Pancreas (tissue), 10 donors: ENCODE measurements at places on chromosomes 13 and 19. TPM values are rescaled to one million over a fixed set of nuclear protein-coding genes. Genes with fewer than 3 reads are reported as not detected.

PLK5 gene
- not detected for total RNA-seq

DNA sequence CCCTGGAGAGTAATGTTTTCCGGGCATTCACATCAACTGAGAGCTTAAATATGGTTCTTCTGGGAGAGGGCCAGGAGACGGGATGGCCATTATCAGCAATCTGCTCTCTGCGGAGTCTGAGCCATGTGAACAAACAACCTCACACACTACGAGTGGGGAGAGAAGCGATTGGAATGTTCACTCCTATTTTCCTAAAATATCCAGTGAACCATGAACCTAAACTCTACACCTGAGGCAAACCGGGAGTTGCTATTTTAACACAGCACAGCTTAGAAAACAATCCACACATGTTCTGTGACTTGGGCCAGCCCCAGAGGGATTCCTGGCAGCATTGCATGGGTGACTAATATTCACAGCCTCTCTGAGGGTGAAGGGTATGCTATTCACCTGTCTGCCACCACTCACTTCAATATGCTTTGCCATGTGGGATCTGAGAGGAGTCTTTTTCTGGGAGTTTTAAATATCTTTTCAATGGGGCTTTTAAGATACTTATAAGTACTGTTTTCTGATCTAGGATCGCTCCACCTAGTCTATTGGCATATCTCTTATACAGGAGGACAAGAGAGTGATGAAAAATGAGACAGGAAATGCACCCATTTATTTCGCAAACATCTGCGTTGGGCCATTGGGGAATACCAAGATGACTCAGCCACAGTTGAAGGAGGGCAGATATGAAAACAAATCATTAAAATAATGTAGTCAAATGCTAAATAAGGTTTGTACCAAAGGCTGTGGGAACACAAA lies 72.6 kb upstream of the SERP2 start:
- DNase-seq = peak; percentile 63

DNA sequence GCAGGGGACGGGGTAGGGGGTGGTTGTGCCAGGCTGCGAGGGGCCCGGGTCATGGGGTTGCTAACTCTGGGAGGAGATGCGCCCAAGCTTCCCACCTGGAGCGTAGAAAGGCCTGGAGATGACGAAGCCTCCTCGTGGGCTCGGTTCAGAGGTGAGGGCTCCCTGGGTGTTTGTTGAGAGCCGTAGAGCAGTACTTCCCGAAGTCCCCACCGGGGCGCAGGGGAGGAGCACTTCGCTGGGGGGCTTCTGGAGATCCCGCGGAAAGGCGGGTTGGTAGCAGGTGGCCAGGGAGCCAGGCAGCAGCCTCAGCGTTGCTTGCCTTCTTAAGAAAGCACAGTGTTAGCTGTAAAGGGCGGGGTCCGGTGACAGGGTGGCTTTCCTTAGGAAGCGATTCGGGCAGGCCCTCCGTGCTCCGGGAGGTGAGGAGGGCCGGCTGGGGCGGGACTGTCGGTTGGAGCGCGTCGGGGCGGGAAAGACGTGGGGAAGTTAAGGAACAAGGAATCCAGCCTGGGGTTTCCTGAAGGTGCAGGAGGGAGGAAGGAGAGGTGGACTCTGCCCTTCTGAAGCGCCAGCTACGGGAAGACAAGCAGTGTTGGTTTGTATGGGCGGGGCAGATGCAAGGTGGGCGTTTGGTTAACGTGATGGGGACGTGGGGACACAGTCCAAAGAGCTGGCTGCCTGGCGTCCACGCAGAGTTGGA lies 3.3 kb downstream of the VSTM2B start:
- DNase-seq = no peak

DNA sequence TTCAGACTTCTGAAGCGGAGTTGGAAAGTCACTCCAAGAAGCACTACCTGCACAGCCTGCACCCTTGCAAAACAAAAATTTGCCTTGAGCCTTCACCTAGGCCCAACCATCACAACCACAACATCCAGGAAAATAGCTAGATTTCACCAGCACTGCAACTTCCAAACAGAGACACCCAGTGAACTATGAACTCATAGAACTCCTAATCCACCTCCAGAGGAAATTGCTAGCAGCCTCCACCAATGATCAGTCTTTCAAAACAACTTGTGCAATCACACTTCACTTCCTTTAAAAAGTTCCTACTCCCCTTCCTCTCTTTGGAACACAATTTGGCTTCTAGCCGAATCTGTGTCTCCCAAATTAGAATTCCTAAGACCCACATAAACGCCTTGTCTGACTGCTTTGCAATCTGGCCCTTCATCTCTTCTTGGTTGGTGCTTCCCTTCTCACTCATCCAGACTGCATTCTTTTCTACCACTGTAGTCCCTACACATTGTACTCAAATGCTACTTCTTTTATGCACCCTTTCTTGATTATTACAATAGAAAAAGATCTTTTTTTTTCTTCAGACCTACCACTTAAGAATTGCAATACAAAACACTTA lies 489.2 kb upstream of the ARGLU1 start:
- DNase-seq = no peak

GRCh38 chr19:711254-711653 lies 2.5 kb downstream of the PALM start:
- no peak for DNase-seq

DNA sequence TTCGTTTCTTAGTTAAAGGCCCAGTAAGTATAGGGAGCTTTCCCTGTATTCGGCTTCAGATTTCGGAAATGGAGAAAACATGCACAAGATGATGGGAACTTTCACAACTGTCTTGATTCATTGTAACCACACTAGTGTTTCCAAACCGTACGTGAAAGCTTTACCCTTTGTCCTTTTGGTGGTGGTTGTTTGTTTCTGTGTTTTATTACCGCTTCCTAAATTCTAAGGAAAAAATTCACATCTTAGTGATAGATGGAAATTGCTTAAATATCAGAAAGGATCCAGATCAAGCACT lies 504 bp upstream of the VWA8 start:
- DNase-seq = no peak

DNA sequence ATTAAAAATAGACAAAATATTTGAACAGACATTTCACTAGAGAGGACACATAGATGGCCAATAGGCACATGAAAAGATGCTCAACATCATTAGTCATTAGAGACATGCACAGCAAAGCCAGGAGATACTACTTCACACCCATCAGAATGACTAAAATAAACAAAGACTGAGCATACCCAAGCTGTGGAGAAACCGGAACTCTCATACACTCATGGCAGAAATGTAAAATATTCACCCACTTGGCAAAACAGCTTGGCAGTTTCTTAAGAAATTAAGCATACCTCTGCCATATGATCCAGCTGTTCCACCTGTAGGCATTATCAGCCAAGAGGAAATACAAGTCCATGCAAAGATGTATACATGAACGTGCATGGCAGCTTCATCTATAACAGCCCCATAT lies 213.4 kb downstream of the TSHZ3 start:
- DNase-seq = no peak

GRCh38 chr19:6632002-6632621 lies 37.8 kb downstream of the TNFSF14 start:
- DNase-seq = peak; percentile 33

DNA sequence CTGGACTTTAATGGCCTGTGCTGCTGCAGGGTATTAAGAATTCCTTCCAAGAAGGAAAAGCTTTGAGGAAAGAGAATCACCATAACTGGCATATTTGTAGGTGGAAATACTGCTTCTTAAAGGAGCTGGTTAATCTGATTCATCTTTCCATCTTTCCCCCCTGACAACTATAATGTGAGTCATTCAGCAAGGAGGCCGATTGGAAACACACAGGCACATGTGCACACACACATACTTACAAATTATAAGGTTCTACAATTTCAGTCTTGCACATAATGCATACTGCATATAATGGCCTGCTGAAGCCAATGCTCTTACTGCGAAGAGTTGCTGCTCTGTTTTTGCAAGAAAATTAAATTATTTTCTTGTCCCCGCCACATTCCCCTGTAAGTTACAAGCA lies 78.8 kb upstream of the TPP2 start:
- DNase-seq = no peak

DNA sequence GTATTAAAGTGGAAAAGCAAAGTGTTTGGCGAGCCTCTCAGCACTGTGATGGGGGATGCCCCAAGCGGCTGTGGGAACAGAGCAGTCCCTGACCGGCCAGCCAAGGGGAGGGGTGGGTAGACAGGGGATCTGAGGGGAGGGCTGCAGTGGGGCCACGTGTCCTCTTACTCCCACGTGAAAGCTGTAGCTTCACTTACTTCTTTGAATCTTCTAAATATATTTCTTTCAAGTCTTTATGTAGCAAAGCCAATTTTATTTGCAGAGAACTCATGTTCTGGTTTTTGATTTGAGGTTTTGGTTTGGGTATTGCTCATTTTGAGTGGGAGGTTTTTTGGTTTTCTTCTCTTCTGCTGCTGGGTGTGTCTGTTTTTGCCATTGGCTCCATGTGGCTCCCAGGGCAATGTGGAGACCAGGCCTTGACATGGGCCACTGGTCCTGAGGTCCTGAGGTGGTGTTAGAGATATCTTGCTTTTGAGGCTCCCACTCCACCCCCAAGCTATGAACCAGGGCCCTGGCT lies 17.7 kb upstream of the OVOL3 start:
- no peak for DNase-seq

DNA sequence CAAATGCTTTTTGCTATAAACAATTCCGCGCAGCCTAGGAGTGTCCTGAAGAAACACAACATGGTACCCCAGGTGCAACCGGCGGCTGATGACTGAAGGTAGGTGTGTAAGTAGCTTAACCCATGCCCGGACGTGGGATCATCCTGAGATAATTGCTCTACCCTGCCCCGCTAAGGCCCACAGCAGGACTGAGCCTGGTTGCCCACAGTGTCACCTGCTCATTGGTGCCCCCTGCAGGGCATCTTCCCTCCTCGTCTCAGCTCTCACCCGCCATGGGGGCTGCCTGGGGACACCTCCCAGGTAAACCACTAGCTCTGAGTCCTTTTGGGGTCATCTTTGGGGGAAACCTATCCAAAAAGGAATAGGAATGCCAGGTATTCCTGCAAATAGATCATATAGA lies 22.3 kb downstream of the TMEM161A start:
- DNase-seq = peak; percentile 29

- DNase-seq = peak; percentile 76
Observed at GRCh38 chr19:41409288-41409687, 11.7 kb downstream of the BCKDHA start.

DNA sequence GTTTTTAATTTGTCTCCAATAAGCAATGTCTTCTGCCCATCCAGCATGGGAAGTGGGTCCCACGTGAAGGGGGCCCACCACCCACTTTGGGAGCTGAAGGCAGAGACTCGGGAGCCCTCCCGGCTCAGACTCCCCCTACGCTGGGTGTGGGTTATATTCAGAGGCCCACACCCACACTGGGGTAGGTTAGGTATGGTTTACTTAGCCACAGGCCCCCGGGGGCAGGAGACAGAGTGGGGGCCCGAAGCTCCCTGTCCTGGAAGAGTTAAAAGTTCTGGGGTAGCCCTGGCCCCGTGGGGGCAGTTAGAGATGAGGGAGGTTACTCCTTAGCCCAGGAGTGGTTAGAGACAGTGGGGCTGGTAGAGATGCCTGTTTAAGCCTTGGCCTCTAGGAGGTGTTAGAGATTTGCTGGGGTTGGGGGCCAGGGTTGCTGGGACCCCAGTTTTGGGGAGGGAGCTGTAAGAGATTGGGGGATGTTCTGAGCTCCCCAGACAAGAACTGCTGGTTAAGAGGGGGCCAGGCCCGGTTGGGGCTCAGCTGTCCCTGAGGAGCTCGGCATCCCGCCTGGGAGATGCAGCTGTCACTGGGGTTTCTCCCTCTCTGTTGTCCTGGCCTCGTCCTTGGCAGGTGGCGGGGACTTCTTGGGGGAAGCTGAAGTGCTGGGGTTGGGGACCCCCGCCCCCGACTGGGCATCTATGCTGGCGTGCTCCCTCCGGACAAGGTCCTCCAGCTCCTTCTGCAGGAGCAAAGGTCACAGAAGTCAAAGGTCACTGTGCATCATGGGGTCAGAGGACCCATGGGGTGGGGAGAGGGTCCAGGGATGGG lies 712 bp upstream of the RINL start:
- no peak for DNase-seq

DNA sequence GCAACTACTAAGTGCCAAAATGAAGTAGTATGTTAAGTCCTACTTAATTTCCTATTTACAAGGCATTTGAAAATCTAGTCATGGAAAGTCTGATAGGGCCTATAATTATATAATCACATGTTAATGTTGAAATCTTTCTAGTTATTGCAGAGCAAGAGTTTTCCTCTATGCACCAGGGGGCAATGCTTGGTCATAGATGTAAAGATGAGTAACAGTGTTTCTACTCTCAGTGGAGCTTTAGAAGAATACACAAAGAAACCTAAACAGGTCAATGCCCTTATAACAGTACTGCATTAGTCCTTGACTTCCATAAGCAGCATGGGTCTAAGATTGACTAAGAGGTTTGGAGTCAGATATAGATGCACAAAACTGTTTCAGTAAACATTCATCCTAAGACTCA lies 218.7 kb downstream of the KCTD12 start:
- DNase-seq = no peak

DNA sequence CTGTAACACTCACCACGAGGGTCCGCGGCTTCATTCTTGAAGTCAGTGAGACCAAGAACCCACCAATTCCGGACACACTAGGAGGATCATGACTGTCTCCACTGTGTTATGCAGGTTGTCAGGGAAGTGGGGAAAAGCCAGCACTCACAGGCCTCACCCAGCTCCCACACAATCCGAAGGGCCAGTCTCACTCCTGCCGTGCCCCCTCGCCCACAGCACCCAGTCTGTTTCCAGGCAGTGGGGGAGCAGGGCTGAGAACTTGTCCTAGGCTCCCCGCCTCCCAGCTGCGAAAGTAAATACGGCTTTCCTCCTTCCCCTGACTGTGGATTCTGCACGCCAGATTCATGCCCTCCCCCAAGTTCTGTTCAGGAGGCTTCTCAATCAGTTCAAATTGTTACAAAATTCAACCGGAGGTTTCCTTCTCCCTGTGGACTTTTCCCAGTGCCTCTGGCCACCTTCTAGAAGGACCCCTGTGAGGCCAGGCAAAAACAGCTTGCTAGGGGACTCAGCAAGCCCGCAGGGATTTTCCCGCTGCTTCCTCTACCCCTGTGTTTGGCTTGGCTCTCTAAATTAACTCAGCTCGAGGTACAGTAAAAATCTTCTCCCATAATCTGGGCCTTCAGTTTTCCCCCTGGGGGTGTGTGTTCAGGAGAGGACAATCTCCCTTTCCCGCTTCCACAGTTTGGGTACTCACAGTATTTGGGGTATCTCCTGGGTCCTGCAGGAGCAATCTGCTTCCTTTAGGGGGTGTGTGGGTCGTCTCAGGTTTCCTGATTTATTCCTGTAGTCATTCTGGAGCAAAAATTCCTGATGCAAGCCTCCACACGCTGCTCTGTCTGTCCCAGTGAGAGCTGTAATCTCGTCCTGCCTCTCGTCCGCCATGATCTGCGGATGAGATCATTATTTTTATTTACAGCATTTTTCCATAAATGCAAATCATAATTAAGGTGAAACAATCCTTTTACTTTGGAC lies 899.8 kb downstream of the GPC5 start:
- no peak for DNase-seq

SEMA6B gene
- 2.3 TPM for total RNA-seq
